ENCODE measurements at places on chromosomes 3 and 15.

- no peak for DNase-seq
These were observed 165.2 kb upstream of the HES1 start for GRCh38 chr3:193970773-193971206.

DNA sequence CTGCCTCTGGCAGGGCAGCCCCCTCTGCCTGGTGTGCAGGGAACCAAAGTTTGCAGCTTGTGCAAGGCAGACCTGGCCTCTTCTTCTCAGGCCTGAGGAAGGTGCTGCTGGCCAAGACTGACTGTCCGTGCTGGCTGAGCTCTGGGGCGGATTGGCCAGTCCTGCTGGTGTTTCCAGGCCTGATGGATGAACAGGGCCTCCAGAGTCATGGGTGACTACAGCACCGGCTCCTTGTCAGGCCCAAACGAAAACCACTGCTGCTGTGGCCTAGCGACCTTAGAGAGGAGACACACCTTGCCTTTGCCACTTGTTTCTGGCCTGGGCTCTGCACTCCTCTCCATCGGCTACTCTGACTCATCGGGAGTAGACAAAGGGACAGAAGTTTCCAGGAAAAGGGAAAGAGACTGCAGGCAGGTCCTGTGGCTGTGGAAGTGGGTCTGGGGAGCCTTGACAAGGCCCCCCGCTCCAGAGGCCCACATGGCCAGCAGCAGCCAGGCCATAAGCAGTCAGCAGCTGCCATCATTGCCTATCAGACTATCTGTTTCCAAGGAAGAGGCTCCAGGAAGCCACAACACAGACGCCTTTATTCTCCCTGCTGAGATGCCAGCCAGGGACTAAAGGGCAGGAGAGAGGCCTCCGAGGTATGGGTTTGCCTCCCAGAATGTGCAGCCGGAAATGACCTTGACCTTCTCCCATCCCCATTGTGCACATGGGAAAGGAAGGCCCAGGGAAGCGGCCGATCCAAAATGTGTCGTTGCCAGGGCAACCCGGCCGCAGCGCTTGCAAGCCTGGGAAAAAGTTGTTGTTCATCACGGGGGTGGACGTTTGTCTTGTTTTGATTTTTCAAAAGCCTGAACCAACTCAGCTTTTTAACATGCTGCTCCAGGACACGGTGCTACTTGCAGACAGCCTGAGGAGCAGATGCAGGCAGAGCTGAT, 160.5 kb downstream of the CHSY1 start:
- DNase-seq: no peak

- DNase-seq: no peak
These were observed 8.0 kb downstream of the ESYT3 start for GRCh38 chr3:138442433-138442832.

GRCh38 chr3:99013777-99014315, 112.4 kb upstream of the DCBLD2 start:
- DNase-seq: no peak

GRCh38 chr15:30962659-30963058, 28.8 kb downstream of the MTMR10 start:
- no peak for DNase-seq

DNA sequence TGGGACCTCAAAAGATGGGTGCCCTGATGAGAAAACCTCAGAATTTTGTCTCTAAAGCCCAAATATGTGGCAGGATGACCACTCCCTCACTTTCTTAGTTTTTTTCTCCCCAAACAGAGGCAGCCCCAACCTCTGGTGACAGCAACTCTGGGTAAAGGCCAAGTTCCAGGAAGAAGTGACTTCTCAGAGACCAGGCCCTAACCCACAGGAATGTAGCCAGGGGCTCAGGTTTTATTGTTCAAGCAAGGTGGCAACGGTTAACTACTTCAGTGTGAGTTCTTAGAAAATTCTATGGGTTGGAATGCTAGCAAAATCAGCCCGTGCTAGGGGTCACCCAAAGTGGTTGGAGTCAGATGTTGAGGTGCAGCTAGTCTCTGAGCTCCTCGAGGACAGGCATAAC, 5.1 kb upstream of the DNAJA4 start:
- DNase-seq: no peak
